IMR-90 (cell line): ENCODE measurements at places on chromosomes 3 and 15. TPM values are rescaled to one million over a fixed set of nuclear protein-coding genes. Genes with fewer than 3 reads are reported as not detected.

DNA sequence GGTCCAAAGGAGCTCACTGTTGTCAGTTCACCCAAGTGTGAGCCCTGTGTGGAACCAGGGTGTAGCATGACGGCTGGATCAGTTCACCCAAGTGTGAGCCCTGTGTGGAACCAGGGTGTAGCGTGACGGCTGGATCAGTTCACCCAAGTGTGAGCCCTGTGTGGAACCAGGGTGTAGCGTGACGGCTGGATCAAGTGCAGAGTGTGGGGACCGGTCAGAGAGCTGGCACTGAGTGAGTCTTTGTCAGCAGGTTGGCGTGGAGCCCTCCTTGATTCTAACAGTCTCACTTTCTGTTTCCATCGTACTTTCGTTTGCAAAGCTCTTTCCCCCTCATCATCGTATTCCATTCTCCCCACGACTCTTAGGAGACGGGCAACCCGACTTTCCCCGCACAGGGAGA lies 57.9 kb upstream of the DLG1 start:
- H3K27me3 ChIP-seq: no peaks in the 10 kb centered on the region
- H3K4me3 ChIP-seq: no peak overlapping the region
- H3K4me1 ChIP-seq: peaks cover 16% of the 10 kb centered on the region
- no peak overlapping the region for H3K27ac ChIP-seq
- H3K36me3 ChIP-seq: no peaks in the 10 kb centered on the region
- no peak for DNase-seq

DNA sequence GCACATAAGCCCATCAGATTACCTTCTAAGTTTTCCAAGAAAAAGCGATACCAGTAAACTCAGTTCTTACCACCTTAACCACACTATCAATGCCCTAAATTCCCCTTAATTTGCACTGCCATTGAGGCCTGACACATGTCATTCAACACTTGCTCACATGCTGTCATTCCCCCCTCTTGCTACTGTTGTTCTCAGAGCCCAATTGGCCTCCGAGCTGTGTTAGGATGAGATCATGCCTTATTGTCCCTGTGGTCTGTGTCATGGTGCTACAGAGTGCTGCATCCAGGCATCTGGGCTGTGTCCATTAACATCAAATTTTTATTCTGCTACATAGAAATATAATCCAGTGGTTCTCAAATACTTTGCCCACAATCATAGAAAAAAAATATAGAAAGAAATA lies 213.6 kb downstream of the SSR3 start:
- no peak for DNase-seq
- H3K27me3 ChIP-seq: peaks cover 3% of the 10 kb centered on the region; the same call in 1 of the 2 replicates
- H3K4me3 ChIP-seq: no peak overlapping the region
- H3K4me1 ChIP-seq: no peaks in the 10 kb centered on the region
- H3K27ac ChIP-seq: no peak overlapping the region

GRCh38 chr3:70532806-70533205 lies 220.4 kb upstream of the MDFIC2 start:
- DNase-seq: no peak
- H3K4me3 ChIP-seq: no peak overlapping the region
- H3K27me3 ChIP-seq: peaks cover 29% of the 10 kb centered on the region
- H3K36me3 ChIP-seq: no peaks in the 10 kb centered on the region
- H3K4me1 ChIP-seq: no peaks in the 10 kb centered on the region

- H3K4me3 ChIP-seq: no peak overlapping the region
- H3K36me3 ChIP-seq: no peaks in the 10 kb centered on the region
- H3K27ac ChIP-seq: no peak overlapping the region
- DNase-seq: no peak
Observed at GRCh38 chr15:83993591-83993990, 242.0 kb upstream of the GOLGA6L4 start.

DNA sequence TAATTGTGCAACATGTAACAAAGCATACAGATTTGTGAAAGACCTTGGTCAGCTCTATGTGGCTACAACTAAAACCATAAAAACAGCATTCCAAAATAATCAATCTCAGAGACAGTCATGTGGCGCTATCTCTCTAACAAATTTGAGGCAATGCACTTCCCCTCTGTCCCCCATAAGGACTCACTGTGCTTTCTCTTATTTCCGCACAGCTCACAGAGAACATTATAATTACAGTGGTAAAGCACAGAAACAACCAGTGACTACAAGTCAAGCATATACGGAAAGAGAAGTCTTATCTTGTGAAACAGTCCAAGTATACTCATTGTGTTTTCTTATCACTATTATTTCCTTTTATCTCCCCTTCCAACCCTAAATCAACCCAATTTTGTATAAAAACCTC lies 64.3 kb downstream of the RYK start:
- peaks cover 4% of the 10 kb centered on the region for H3K4me1 ChIP-seq
- H3K27me3 ChIP-seq: no peaks in the 10 kb centered on the region
- no peak overlapping the region for H3K4me3 ChIP-seq
- peaks cover 11% of the 10 kb centered on the region for H3K36me3 ChIP-seq
- H3K27ac ChIP-seq: no peak overlapping the region

The SLCO2A1 gene
- under 0.01 TPM in 2 replicates for total RNA-seq

- no peaks in the 10 kb centered on the region for H3K27me3 ChIP-seq
- H3K36me3 ChIP-seq: peaks cover 23% of the 10 kb centered on the region
- peak overlapping the region; percentile 74 for H3K27ac ChIP-seq
- peak overlapping the region; percentile 83 for H3K4me3 ChIP-seq
- DNase-seq: no peak
- H3K4me1 ChIP-seq: peaks cover 30% of the 10 kb centered on the region
Observed at GRCh38 chr15:64845183-64845611, 3.5 kb downstream of the PLEKHO2 start.
